Stimulated activated CD4-positive, alpha-beta T cell treated with anti-CD3 and anti-CD28 coated beads, Interleukin-2, amount 100 ng/mL, for 4 hours (primary cell): ENCODE measurements at places on chromosomes 1 and 21.
A peak's percentile ranks its signal among the peaks of the same experiment; 100 is the strongest.

- peak; percentile 64 for DNase-seq
These were observed 21.7 kb downstream of the TMEM53 start for GRCh38 chr1:44652445-44653106.

DNA sequence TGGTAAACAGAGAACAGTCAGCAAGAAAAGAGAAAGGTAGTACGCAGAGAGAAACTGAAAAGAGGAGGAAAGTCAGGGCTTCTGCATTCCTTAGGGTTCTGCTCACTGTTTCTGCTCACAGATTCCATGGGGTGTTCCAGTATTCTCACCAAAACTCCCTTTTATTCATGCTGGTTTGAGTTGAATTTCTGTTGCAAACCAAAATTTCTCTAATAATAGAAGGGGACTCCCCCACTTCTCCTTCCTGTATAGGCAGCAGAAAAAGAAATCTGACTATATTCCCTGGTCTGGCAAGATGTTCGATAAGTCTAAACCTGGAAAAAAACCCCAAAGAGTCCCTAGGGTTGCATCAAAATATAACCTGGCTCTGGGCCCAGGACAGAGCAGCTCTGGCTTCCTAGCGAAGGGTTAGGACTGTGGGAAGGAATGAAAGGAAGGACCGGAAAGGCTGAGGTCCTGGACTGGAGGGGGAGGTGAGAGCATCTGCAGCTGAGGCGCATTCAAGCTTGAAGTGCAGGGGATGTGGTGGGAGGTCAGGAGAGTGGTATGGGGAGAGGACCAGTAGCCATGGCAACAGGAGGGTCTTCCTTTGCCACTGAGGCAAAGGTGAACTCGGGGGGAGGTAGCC is 18.8 kb upstream of the RGS16 start:
- DNase-seq = no peak

GRCh38 chr1:77532641-77533040 is 149.8 kb downstream of the ZZZ3 start:
- DNase-seq = no peak

DNA sequence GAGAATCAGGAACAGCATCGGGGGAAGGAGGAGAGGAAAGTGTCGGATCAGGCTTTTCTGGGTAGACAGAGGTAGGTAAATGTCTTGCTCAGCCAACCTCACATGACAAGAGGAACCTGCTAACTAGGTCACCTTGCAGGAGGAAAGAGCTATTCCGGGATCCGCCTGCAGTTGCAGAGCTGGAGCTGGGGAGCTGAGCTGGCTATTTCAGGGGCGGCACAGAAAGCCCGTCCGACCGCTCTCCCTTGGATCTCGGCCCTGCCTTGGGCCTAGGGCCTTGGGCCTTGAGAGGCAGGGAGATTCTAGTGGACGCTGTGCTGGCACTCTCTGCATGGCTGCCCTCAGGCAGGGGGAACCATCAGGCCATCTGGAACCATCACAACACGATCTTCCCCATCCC is 56.5 kb upstream of the CTPS1 start:
- DNase-seq = no peak

DNA sequence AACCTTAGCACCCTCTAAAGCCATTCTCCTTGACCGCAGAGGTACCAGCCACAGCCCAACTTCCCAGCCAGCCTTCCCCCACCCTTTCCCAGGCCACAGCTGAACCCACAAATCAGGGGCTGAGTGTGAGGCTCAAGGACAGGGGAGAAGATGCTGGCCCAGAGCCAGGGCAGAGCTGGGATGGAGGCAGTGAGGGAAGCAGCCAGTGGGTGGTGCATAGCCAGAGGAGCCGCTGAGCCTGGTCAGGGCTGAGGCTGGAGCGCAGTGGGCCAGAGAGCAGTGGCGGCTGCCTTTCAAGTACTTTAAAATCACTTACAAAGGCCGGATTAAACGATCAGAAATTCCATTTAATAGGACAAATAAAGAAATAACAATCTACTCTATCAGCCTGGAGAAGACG is 36.3 kb downstream of the DMAP1 start:
- no peak for DNase-seq

DNA sequence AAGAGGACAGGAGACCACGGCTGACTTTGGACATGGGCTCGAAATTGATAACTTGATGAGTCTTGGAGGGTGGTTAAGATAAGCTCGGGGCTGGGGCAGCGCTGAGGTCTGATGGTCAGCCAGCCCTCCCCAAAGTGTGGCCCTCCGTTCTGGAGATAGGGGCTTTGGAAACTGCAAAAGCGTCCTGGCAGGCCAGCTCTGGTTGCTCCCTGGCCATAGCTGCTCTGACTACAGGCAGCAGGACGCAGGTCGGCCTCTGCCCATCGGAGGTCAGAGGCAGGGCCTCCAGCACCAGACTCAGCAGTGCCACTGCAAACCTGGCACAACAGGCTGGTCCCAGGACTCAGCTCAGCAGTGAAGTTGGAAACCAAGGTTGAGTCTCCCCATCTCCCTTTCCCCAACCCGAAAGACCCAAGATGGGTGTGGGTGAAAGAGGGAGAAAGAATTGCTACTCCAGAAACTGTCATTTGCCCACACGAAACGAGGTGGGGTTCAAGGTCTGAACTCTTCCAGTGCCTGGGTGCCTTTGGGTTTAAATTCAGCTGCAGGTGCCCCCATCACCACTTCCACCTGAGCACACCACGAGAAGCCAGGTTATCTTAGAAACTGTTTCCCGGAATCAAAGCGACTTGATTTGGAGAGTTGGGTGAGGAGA is 4.8 kb downstream of the SIM2 start:
- DNase-seq = no peak

GRCh38 chr1:30916296-30916695 is 7.7 kb upstream of the SDC3 start:
- DNase-seq = no peak

DNA sequence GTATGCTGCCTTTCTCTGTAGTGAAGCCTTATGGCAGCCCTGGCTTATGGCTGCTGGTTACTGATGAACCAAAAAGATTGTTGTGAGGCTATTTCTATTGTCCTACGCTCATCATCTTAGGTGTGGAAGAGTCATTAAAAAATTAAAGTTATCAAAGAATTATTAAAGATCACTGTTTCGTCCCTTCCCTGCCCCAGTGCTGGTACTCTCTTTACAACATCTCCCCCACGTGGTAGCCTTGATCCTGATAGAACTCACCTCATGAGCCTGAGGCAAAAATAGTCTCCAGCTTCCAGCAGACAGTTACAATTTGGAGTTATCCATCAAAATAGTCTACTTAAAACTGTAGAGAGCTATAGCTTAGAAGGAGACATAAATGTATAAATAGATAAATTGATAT is 201.5 kb downstream of the S1PR1 start:
- no peak for DNase-seq

GRCh38 chr1:222618880-222619596 is 1.1 kb downstream of the MIA3 start:
- no peak for DNase-seq

- DNase-seq = no peak
These were observed 19.1 kb downstream of the SRSF4 start for GRCh38 chr1:29162476-29163138.

GRCh38 chr1:212030936-212031528 is 4.3 kb downstream of the INTS7 start:
- DNase-seq = no peak

DNA sequence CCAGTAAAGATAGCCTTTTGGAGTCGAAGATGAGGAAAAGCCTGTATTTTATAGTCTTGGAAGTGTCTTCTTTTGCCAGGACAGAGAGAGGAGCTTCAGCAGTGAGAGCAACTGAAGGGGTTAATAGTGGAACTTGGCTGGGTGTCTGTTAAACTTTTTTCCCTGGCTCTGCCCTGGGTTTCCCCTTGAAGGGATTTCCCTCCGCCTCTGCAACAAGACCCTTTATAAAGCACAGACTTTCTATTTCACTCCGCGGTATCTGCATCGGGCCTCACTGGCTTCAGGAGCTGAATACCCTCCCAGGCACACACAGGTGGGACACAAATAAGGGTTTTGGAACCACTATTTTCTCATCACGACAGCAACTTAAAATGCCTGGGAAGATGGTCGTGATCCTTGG is at the start of gene VCAM1:
Gene VCAM1 (plus strand): TSS at position 253 of the 400 bp plus-strand sequence. CDS start 119 bp downstream, at position 372.
- DNase-seq = no peak

DNA sequence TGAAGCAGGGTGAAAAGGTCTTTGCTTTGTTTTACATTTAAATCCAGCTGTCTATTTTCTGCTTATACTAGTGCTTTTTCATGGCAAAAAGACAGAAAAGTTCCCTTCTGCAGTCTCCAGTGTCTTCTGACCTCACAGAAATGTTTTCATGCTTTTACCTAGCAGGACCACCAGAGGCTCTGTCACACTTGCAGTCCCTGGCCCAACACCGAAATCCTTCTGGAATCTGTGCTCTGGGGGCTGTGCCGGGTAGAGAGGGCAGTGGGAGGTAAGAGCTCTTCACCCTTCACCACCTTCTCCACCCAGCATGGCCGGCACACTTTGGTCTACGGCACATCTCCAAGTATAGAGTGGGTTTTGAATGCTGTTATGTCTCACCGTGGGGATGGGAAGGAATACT is 20.8 kb downstream of the GNAT2 start:
- no peak for DNase-seq

- no peak for DNase-seq
These were observed 45.0 kb upstream of the HOOK1 start for GRCh38 chr1:59769736-59770095.

DNA sequence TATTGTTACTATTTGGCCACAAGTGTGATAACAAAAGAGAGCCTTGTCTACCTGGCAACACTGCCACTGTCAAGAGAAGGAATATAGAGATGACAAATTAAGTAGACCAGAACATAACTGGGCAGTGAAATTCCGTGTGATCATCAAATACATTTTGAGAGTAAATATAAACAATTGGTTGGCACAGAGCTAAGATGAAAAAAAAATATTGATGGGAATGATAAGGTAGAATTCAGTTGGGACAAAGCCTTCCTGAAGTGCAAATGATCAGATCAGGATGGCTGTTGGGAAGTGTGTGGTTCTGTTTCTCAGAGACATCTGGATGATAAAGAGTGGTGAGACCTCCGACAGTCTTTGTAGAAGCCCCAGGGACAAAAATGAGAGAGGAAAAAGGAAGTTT is 205.5 kb upstream of the CAMK1G start:
- no peak for DNase-seq

DNA sequence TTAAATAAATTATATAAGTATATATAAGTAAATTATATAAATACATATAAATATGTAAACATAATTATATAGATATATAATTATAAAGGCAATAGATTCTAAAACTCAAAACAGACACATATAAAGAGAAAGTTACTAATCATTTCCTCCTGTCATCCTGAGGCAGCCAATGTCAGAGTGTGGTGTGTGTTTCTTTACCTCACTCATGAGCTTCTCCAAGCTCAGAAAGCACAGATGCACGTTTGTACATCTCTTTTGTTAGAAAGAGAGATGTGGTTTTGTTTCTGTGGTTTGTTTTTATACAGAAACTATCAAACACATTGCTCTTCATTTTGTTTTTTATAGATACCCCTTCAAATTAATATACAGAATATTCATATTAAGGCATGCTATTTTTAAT is 594.8 kb downstream of the USP25 start:
- no peak for DNase-seq

DNA sequence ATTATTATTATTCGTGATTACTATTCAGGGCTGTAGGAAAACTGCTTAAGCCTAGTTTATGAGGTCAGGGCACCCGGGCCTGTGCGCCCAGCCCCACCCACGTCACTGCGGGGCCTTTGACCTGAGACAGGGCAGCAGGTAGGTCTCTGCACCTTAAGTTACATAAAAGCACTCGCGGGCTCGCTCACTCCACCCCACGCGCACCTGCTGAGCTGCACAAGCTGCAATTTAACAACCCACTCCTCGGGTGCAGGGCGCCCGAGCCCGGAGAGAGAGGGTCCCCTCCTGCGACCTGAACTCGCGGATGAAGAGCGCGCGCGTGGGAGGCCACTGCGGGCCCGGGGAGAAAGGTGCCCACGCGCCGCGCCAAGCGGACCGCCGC is 477 bp downstream of the ICMT start:
- peak; percentile 16 for DNase-seq

GRCh38 chr21:37139902-37140301 is 66.8 kb downstream of the TTC3 start:
- DNase-seq = no peak

- no peak for DNase-seq
These were observed 18.9 kb downstream of the SLC27A3 start for GRCh38 chr1:153793973-153794615.

DNA sequence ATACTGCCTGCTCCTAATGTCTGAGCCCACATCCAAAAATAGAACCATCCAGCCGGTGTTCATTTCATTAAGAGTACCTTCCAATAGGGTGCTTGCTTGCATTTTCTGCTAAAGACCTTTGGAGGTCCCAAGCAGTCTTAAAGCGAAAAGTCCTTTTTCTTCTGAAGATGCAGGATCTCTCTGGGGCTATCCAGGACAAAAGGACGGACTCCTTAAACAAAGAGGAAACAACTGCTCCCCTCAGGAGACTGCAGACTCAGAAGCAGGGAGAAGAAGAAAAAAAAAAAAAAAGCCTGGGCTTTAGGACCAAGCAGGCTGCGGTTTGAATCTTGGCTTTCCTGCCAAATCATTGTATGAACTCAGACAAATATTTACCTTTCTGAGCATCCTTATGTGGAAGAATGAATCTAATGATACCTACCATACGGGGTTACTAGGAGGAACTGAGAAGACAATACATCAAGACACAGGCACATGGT is 204.0 kb downstream of the PLPP3 start:
- DNase-seq = no peak

GRCh38 chr1:43530483-43531106 is at the start of gene PTPRF:
TSS of gene PTPRF (plus strand) at chr1:43530883. CDS start at chr1:43545076, 14,193 bp downstream.
- DNase-seq = no peak

GRCh38 chr1:169012416-169012815 is 94.1 kb upstream of the ATP1B1 start:
- no peak for DNase-seq

GRCh38 chr1:241531195-241532161 is 700 bp upstream of the KMO start:
- no peak for DNase-seq

DNA sequence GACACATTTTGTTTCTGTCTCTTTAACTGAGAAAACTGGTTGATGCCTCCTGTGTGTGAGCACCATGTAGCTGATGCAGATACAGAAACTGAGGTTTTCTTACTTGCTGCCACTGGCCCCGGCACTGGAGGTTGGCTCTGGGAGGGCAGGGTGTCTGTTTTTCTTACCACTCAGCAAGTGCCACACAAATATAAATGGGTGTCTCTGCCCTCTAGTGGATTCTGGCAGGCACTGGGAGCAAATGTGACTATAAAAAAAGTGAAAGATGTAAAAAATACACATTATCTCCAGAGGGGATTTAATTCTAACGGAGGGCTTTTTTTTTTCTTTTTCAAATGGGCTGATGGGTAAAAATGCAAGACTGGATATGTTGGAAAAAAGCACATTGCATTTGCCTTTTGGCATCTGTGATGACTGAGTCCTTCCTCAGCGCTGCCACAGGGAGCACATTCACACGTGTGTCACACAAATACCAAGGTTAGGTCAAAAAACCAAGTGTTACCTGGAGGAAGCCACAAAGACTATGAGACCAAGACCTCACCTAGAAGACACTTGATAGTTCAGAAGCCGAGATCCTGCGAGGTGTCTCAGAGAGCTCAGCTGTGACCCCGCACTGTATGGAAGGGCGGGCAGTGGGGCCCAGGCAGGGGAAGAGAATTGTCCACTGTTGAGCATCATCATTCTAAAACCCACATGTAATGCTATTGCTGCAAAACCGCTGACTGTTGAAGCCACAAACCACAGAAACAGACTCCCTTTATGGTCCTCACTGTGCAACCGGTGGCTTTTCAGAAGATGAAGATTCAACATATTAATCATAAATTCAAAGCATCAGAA is 18.9 kb downstream of the PGBD2 start:
- DNase-seq = peak; percentile 19

GRCh38 chr21:32022146-32022545 is 149.3 kb downstream of the HUNK start:
- DNase-seq = no peak
